ENCODE measurements at places on chromosomes 6 and 20.
A peak's percentile ranks its signal among the peaks of the same experiment; 100 is the strongest.

DNA sequence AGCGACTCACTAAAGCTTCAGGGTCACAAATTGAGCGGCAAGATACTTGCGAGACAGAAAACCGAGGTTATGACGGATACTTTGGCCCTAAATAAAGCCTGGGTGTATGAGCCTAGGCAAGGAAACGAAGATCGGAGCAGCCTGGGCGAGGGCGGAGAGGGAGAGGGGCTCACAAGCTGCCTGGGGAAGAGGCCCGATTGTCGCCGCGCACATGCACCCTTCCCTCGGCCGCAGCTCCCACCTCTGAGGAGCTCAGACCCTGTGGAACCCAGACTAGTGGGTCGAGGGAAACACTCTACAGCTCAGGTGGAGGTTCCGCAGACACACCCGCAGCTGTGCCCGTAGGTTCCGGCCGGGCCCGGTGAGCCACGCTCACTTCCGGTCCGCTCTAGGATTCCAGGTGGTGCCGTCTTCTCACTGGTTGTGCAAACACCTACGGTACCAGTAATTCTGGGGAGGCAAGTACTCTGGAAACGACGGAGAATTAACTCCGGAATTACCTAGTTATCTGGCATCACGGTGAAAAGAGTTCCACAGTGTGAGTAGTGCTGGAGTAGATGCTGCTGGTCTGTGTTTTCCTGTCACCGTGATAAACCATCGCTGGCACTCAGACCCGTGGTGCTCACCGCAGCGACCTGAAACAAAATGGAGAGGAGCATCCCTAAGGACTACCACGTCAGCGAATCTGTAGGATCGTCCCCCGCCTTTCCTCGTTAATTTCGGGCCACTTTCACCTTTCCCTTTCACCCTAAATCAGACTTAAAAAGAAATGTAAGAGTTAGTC is 61.5 kb downstream of the GPX5 start:
- DNase-seq = peak; percentile 51

GRCh38 chr6:139597771-139598755 is 223.6 kb upstream of the CITED2 start:
- no peak for DNase-seq

GRCh38 chr6:31643818-31644454 is 8.5 kb downstream of the BAG6 start:
- DNase-seq = no peak

DNA sequence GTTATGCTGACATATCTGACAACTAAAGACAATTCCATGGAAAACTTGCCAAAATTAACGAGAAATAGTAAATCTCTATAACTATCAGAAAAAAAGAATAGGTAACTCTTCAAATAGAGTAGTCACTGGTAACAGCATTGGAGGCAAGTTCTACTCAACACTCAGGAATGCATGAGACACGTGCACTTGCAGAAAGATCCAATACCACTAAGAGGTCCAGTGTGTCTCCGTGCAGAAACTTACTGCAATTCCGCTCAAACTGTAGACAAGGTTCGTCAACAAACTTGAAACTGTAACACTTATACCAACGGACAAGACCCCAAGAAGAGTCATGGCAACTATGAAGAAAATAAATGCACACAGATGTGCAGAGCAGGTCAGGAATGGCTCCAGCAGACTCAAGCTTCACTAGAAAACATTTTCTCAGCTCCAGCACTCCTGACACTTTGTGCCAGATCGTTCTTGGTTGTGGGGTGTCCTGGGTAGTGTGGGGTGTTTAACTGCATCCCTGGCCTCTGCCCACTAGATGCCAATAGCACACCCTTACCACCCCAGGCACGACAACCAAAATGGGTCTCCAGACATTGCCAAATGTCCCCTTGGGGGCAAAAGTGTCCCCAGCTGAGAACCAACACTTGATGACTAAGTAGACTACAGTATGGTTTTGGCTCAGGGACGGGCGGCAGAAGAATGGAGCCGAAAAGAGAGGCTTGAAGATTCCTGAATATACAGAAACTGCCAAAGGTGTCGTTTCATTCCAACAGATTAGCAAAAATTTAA is 134.8 kb downstream of the DTNBP1 start:
- no peak for DNase-seq

GRCh38 chr20:40335901-40336351 is 353.1 kb downstream of the MAFB start:
- DNase-seq = no peak

GRCh38 chr6:46012834-46013233 is 2.8 kb downstream of the CLIC5 start:
- DNase-seq = no peak

DNA sequence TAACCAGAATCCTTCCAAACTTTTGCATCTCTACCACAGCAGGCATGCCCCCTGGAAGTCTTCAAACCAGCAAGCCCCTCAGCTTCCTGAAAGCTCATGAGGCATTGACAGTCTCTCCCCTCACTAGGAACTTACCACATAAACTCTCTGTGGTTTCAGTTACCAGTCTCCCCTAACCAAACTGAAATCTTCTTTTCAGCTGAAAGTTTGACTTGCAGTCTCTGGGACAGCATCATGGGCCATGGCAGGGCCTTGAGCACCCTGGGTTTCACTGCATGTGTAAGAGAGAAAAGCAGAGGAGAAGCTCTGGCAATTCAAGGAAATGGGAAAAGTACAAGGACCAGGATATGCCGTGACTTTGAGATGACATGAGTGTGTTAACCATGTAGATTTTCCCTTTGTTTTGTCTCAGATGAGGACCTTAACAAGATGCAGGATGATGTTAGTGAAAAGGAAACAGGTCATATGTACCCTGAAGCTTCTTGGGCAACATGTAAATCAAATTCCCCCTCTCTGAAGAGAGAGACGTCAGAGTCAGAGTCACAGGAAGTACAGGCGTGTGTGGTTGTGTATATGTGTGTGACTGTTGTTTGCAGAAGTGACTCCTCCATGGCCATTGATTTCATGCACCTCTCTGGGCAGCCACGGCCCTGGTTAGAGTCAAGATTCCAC is 106.3 kb downstream of the TNFRSF21 start:
- no peak for DNase-seq

GRCh38 chr6:43736844-43737243 is 33.2 kb upstream of the VEGFA start:
- DNase-seq = no peak

DNA sequence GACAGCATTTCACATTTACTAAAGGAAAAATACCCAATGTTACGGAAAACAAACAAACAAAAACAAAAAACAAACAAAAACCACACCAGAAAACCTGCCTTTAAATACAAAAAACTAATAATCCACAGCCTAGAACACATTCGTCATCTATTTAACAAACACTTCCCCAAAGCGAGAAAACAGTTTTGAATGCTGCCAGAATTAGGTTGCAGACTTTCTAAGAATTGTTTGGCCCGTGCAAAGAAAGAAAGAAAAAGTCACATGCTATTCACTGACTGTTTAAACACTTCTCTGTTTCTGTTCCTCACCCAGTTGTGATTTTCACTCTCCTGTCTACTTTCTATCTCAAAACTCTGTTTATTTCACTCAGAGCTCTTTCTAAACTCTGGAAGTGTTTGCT is 52.5 kb downstream of the BCAS1 start:
- DNase-seq = no peak

DNA sequence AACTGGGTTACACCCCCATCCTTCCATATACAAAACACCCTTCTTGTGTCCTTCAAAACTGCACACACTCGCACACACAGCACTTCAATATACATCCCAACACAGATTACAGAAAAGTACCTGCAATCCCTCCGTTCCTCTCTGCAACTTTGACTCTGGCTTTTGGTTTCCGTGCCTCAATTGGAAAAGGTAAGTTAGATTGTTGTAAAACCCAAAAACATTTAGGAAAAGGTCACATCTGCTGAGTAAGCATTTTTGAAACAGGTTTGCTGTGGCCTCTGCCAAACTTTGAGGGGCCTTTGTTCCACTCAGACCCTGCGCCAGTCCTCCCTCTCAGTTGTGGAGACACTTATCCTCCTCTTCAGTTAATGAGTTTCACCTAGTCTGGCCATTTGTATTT is 4.2 kb downstream of the NKX2-4 start:
- no peak for DNase-seq

GRCh38 chr20:18144541-18145099 is 7.0 kb downstream of the KAT14 start:
- DNase-seq = no peak

DNA sequence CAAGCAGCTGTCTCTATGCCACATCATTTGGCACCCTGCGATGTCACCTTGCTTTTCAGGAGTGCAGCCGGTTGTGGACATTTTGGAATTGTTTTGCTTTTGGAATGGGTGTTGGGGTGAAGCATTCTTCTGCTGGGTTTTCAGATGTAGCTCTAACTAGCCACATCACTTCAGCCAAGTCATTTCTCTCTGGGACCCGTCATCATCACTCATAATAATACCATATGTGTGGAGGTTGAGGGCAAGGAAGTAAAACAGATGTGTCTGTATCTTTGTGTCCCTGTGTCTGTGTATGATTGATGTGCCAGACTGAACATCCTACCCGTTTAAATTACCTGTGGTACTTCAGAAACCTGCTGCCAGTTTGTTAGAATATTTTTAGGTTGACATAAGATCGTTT is 49.5 kb upstream of the TULP4 start:
- DNase-seq = no peak

DNA sequence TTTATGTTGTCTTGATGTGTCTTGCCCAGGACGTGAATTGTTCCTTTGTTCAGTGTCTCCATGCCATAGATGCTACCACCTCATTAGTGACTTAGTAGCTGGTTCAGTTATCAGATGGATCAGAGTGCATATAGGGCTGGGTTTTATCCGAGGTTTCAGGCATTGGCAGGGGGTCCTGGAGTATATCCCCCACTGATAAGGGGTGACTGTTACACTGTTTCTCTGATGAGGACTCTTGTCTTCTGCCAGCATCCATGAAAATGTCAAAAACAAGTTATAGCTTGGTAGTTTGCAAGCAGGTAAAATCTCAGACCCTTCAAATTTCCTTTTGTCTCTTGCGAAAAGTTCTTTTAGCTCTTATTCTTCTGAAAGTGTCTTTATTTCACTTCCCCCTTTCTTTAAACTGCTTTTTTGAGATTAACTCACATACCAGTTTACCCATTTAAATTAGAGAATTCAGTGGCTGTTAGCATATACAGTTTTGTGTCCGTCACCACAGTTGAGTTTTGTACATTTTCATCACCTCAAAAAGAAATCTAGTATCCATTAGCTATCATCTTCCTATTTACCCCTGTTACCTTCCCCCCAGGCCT is 109.2 kb downstream of the CDYL start:
- DNase-seq = no peak

GRCh38 chr20:4817230-4817671 is 95.5 kb downstream of the PRND start:
- no peak for DNase-seq

- DNase-seq = no peak
These were observed 263.7 kb downstream of the ADGB start for GRCh38 chr6:146862508-146862919.

- no peak for DNase-seq
These were observed 62.4 kb upstream of the TMEM200A start for GRCh38 chr6:130303431-130303830.

GRCh38 chr6:105740946-105741645 is 338.2 kb upstream of the PREP start:
- no peak for DNase-seq

GRCh38 chr6:119170447-119171087 is 92.1 kb upstream of the FAM184A start:
- no peak for DNase-seq

GRCh38 chr6:30763618-30764489 is 19.5 kb upstream of the IER3 start:
- no peak for DNase-seq

DNA sequence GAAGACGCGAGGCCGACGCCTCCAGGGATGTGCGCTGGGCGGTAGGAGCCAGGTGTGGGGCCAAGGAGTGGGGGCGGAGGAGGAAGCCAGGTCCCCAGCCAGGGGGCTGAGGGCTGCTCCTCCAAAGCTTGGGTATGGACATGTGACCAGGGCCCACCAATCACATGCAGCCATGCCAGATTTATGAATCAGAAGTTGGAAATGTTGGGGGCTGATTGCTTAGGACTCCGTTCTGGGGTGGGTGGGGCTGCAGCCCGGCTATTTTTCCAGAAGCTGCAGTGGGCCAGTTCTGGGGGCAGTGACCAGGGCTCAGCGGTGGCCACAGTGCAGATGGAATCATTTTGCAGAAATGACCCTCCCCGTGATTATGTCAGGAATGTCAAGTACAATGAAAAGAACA is 96.0 kb downstream of the CEBPB start:
- no peak for DNase-seq

DNA sequence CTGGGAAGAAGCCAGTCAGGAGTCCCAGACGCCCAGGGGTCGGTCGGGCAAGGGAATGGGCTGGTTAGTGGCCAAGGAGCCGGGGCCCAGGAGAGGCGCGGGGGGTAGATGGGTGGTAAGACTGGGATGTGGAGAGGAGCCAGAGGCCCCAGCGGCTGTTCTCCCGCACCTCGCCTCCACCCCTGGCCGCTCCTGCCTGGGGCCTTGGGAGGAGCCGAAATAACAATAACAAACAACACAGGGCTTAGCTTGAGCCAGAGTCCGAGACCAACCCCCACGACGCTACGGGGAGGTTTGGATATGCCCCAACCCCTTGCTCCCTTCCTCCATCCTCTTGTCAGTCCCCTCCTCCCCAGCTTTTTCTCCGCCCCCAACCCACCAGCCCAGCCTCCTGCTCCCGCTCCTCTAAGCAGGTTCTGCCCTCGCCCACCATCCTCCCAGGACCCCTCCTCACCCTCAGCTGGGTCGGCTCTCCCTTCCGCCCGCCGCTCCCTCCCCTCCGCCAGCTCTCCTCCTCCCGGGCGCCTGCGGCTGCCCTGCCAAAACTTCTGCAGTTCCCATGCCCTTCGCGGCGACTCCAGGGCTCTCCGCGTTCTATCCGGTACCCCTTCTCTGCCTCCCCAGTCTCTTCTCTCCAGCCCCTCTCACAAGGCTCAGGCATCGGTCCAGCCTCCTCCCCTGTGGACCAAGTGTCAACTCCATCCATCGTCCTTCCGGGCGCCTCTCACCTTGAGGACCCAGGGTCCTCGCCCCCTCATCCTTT is 1.1 kb downstream of the RNF39 start:
- DNase-seq = no peak

- no peak for DNase-seq
These were observed 140.4 kb downstream of the DTNBP1 start for GRCh38 chr6:15522427-15522826.

- DNase-seq = no peak
These were observed 8.3 kb downstream of the SEMG2 start for GRCh38 chr20:45229264-45230056.

DNA sequence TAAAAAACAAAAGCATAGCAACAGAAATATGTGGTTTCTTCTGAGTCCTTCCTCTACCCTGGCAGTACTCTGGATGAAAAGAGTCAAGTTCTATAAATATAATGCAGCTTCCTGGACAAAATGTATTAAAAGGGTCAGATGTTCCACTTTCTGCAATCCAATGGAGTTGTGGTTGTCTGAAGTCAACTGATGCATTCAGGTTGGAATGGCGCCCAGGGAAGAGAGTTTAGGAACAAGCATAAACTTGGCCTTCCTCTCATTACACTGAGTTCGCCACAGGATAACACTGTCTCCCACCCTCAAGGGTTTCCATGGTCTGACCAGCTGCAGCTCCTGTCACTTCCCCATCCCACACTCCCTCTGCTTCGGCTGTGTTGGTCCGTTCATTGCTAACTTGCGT is 66.4 kb downstream of the PLEKHG1 start:
- no peak for DNase-seq

- no peak for DNase-seq
These were observed 72.7 kb downstream of the SRC start for GRCh38 chr20:37418591-37419109.
